Upper lobe of right lung (tissue), 1 donor: ENCODE measurements at places on chromosomes 6 and 20.

DNA sequence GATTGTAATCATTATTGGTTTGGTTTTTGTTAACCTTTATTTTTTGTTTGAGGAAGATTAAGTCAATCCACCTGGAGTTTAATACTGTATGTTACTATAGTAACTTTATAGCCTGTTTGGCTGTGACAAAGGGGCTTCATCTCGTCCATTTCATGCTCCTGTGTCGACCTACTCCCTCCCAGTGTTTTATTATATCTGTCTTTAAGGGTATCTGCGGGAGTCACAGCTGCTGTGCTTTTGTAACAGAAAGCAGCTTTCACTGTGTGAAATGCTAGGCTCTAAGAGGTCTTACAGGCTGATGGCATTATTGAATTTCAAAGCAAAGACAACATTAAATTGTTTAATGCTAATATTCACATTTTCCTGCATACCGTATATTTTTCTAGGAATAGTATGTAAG, 698.0 kb upstream of the POU3F2 start:
- DNase-seq, result no peak

DNA sequence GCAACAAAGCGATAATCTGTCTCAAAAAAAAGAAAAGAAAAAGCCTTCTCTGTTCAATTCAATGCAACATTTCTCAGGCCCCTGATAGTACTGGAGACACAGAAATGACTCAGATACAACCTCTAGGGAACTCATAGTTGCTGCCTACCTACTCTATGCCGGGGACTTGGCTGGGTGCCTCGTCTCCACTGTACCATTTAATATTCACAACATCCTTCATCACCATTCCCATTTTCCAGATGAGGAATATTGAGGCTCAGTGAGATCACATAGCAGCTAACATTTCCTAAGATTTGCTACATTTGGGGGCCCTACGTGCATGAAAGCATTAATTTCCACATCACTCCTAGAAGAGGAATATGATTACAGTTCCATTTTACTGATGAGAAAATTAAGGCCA, 7.5 kb downstream of the NOL4L start:
- DNase-seq, result no peak

- DNase-seq, result no peak
Measured at GRCh38 chr20:46122071-46122470, 4.0 kb downstream of the CD40 start.

GRCh38 chr6:91341473-91341872, 754.6 kb upstream of the MAP3K7 start:
- no peak for DNase-seq

DNA sequence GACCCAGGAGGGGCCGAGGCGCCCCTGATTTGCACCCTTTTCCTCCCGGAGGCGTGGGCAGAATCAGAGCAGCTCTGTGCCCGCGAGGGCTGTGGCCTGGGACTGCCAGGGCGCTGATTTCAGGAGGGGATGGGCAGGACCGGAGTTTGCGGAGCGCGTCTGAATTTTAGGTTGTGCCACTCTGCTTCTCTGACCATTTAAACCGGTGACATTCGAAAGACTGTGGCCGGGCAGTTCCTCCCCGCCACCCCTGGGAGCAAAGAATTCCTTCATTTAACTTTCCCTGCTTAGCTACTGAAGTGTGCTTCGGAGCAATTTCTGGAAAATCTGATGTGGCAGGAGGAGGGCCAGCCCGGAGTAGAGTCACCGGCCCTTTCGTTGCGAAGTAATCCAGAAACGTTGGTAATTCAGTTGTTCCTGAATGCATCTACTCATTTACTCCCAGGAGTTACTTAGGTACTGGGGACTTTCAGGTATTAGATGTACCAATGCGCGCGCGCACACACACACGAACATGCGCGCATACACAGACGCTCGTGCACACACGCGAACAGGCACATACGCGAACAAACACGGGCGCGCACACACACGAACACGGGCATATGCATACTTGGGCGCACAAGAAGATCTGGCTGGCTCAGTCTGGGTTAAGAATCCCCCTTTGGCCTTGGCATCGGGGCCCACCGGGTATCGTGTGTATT, 568 bp downstream of the CCDC170 start:
- peak; percentile 73 for DNase-seq

DNA sequence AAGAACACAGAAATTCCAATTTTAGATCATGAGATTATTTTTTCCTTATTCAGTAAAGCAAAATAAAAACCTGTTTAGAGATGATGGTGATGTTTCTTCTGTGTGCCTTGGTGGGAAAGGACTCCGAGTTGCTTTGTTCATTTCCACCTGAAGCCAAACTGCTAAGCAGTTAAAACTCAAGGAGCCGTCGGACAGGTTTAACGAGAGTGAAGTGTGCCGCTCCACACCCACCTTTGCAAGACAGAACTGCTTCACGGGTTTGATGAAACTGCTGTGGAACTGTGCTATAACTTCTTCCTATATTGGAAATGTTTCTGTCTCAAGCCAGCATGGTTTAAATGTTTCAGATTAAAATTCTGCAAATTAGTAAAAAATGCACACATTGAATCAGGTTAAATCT, 9.2 kb upstream of the DSP start:
- DNase-seq, result peak; percentile 70
